ENCODE measurements at places on chromosomes 1 and 21.
A peak's percentile ranks its signal among the peaks of the same experiment; 100 is the strongest.

- no peak for DNase-seq
Observed at GRCh38 chr1:74673351-74674111, at the start of gene ERICH3. ERICH3 (minus strand) TSS chr1:74673792; CDS start chr1:74673519, 273 bp downstream.

- DNase-seq = no peak
Observed at GRCh38 chr21:42314616-42315295, 453 bp downstream of the TFF3 start.

- DNase-seq = peak; percentile 65
Observed at GRCh38 chr1:218377143-218377660, 32.1 kb downstream of the TGFB2 start.

DNA sequence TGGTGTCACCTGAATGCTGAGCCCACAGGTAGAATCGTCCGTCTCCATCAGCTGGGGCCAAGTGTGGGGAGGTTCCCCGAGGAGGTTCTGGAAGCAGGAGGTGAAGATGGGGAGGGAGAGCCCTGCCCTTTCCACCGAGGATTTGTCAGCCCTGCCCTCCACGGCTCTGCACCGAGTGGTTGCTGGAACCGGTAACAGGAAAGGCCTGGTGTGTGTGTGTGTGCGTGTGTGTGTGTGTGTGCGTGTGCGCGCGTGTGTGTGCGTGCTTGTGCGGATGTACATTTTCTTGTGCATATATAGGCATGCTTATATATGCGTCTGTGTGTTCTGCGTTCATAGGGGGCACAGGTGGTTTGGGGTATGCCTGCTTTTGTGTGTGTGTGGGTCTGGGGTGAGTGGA is 3.5 kb downstream of the NBL1 start:
- no peak for DNase-seq

GRCh38 chr1:93723110-93723509 is 41.5 kb upstream of the BCAR3 start:
- no peak for DNase-seq

- DNase-seq = peak; percentile 5
Observed at GRCh38 chr1:224700918-224701531, 84.9 kb downstream of the CNIH3 start.

DNA sequence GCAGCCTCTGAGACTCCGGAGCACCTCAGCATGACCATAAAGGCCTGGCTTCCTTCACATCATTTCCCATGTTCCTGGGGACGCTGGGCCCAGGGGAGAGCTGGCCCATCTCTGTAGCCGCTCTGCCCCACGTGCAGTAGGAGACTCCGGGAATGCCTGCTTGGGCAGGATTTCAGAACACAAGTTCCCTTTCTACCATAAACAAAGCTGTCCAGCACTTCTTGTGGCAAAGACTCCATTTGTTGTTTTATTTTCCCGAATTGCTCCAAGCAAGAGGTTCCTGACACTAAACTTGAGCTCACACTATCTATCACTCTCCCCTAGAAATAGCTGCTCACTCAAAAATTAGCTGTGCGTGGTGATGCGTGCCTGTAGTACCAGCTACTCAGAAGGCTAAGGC is 21.9 kb downstream of the CHD5 start:
- DNase-seq = no peak

Data from RKO (cell line).